Activated CD8-positive, alpha-beta memory T cell treated with anti-CD3 and anti-CD28 coated beads for 1 hour (primary cell): ENCODE measurements at places on chromosomes 5 and 9.

DNA sequence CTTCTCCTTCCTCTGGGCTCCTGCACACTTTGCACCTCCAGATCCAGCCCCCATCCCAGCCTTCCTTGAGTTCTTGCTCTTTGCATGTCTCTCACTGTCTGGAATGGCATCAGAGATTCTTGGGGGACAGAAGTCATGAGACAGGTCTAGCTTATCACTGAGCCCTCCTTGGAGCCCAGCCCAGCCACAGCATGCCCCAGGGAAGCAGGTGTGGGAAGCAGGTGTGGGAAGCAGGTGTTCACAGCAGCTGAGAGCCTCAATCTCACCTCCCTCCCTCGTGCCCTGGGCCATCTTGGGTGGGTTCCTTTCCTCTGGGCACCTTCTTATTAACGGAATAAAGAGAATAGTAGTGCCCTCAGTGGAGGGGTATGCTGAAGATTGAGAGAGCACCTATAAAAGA is 27.2 kb downstream of the SLC6A7 start:
- DNase-seq = no peak

GRCh38 chr9:71326360-71326759 is 204.9 kb upstream of the TRPM3 start:
- DNase-seq = no peak

DNA sequence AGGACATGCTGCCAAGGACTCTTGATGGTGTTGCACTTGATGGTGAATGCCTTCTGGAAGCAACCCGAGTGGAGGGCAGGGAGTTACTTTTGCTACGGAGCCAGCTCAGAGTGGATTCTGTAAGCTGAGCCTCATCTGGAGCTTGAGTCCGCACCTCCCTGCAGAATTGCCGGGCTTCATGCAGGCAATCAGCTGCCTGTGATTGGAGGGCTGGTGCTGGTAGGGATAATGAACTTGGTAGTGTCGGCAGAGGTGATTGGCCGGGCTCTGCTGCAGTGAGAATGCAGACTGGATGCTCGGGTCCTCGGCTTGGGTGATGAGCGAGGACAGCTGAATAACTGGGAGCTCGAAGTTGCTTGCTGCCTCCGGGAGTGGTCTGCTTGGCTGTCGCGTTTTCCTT is 23.1 kb downstream of the SLC25A25 start:
- DNase-seq = no peak

- DNase-seq = no peak
These were observed 74.7 kb upstream of the SPTLC1 start for GRCh38 chr9:92189782-92190535.

DNA sequence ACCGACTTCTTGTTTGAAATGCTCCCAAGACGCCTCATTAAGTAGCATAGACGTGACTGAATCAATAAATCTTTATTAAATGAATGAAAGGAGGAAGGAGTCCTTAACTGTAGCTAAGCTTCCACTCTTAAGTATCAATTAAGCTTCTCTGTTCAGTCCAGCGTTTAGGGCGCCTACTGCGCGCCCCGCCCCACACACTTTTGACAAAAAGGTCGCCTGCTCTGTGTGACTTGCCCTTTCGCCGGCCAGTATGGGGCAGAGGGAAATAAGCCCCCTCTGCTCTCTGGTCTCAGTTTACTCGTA is 662 bp upstream of the DOLPP1 start:
- DNase-seq = no peak

DNA sequence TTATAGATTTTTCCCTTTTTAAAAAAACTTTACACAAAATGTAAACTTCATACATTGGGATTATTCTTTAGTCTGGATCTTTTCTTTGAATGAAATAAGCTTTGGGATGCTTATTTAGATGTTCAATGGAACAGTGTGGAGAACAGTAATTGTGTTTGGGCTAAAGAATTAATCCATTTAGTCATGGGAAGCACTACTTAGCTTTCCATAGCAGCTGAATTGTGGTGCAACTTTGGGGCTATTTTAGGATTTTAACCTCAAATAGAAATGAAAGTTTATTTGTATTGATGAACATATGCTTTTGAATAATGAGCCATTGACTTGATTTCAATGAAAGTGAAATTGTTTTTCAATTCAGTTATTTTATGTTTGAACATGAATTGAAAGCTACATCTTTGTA is 72.4 kb downstream of the ZCCHC7 start:
- no peak for DNase-seq

- peak; percentile 58 for DNase-seq
These were observed 36.7 kb upstream of the ARRDC3 start for GRCh38 chr5:91419571-91420537.

GRCh38 chr5:67170767-67171166 is 25.8 kb downstream of the CD180 start:
- no peak for DNase-seq

DNA sequence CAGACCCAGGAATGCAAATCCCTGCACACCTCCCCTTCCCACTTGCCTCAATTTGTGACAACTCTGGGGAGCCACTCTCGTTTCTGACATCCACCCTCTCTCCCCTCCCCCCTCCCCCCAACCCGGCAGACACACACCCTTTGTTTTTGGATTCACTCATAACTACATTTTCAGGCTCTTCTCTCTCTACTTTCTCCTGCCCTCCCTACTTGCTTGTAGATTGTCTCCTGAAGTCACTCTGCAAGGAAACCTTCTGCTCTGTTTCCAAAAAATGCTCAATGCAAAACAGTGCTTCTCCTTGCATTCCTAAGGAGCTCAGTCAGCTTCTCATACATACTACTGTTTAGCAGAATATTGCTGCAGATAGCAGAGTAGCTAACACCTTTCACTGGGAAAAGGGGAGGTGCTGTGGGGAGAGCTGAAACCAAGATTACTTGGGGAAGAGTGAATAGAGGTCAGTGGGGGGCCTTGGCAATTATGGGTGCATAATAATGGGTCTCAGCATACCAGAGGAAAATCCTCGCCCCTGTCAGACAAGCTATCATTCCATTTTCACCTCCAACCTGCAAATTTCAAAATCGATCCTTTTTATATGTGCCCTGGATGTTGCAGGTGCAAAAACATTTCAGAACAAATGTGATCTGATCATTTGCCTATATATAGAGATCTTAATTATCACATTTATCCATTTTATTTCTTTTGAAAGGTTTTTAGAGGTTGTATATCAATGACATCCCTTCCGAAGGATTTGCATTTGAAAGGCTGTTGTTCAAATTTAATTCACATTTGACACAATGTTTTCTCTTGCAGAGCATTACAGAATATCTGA is 1860.7 kb upstream of the WWC1 start:
- no peak for DNase-seq

DNA sequence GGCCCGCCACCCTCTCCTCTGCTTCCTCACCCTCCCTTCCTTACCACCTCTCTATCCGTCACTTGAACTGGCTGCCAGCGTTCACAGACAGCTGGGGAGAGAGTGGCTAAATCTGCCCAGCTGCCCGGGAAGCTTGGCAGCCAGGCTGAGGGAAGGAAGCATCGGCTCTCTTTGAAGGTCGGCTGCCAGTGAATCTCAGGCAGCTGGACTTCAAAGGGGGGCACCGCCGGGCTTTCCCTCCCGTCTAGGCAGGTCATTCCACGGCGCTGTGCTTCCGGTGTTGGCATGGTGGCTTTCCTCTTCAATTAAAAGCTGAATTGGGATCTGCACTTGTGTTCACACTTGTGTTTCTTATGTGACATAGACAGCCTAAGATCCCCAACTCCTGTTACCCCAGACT is 174.0 kb downstream of the GDNF start:
- no peak for DNase-seq

DNA sequence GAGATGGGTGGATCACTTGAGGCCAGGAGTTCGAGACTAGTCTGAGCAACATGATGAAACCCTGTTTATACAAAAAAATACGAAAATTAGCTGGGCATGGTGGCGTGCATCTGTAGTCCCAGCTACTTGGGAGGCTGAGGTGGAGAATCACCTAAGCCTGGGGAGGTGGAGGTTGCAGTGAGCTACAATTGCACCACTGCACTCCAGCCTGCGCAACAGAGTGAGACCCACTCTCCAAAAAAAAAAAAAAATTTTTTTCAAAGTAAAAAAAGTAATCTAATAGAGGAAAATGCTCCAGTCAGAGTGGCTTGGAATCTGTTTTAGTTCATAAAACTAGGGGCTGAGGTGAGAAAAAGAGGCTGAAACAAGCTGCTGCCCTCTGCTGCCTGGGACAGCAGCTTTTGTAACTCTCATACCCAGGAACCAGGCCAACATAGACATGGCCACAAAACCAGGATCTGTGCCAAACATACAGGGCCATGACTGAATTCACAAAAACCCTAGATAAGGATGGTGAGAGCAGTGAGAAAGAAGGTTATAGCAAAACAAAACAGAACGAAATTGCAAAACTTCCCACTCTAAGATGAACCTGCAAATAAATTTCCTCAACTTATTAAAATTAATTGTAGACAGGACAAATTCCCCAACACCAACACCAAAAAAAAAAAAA is 13.1 kb upstream of the DCAF12 start:
- DNase-seq = no peak

- no peak for DNase-seq
These were observed 13.3 kb upstream of the LPCAT1 start for GRCh38 chr5:1536871-1537602.

DNA sequence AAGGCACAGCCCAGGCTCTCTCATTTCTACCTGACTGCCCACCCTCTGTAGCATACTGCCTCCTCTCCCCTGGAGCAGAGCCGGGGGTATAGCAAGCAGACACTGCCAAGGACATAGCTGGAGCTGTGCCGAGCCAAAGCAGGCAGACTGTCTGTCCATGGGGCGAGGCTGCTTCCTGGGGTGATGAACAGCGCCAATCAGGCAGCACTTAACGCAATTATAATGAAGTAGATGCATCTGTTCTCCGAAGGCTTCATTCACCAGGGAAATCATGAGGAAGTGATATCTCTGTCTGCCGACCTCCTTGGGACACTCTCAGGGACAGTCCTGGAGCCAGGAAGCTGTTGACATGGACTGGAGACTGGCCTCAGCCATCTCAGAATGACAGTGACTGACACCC is 230.7 kb downstream of the ASTN2 start:
- no peak for DNase-seq

DNA sequence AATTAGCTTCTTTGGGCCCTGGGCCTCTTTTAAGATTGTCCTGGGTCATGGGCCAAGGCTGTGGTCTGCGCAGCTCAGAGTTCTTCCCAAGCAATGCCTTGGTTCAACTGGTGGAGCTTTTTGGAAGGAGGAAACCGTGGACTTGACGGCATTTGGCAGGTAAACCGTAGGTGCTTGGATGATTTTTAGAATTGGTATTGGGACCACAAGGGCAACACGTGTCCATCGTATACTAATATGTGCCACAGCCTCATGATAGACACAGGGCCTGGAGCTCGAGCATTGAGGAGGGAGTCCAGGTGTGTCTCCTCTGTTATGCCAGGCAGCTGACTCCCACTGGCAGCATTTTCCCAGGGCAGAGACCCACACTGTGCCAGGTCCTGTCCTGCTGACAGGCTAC is 120.9 kb upstream of the PITX1 start:
- DNase-seq = no peak

- DNase-seq = no peak
These were observed 1703.8 kb downstream of the MAT2B start for GRCh38 chr5:165209101-165209727.

DNA sequence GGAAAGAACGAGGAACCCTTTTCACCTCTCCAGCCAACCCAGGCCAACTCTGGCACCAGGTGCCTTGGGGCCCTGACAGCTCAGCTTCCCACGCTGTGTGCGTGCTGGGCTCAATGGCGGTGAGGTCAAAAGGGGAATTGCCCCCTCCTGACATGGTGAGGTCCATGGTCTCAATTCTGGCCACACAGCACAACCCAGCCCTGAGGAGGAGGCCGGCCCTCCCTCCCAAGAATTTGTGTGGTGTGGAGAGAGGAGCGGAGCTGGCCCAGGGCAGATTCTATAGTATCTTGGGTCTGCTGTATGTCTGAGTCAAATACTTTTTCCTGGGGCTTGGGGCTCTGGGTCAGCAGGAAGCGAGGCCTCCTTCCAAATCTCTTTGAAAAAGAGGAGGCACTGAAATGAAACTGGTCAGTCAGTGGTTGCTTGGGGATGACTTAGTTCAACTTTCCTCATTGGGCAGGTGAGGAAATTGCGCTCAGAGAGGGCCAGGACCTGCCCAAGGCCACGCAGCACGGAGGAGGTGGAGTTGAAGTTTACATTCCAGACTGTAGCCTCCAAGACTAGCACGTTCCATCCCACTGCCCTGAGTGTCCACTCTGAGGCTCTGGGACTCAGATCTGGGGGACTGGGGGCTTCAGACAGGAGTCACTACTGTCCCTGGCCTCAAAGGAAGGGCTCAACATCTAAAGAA is 15.6 kb downstream of the COL27A1 start:
- no peak for DNase-seq

DNA sequence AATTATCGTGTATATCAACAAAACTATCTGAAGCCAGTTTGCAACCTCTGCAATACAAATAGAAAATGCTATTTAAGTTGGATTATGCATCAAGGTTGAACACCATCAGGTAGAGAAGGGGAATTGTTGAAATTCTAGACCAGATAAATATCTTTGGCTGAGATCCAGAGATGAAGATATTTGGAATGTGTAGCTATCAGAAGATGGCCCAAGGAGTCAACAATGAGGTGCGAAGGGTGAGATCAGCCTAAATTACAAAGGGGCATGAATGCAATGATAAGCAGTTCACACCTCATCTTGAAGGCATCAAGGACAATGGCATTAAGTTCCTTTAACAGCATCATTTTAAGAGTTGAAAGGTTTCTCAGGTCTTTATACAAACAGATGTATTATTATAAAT is 572.1 kb upstream of the DMAC1 start:
- no peak for DNase-seq

DNA sequence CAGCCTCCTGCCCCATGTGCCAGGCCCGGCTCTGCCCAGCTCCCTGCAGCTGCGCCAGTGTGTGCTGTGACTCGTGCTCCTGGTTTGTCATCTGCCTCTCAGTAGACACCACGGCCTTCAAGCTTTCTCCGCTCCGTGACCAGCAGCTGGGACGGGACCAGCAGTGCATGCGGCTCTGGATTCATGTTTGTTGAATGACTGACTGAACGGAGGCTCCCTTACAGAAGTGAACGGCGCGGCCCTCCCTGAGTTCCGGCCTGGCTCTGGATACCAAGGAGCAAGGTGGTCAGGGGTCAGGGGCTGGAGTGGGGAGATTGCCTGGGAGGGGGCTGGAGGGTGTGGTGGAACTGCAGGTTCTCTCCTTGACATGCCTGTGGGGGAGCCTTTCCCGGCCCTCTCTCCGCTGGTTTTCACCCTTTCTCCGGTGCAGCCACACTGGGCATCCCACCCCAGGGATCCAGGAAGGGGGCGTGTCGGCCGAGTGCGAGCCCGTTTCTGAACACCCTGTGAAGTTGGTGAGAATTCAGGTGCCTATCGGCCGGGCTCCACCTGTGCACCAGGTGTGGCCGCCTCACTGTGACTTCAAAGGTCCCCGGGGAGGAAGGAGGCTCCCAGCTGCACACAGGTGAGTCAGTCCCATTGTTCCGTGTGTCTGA is 11.1 kb upstream of the CEP72 start:
- no peak for DNase-seq

DNA sequence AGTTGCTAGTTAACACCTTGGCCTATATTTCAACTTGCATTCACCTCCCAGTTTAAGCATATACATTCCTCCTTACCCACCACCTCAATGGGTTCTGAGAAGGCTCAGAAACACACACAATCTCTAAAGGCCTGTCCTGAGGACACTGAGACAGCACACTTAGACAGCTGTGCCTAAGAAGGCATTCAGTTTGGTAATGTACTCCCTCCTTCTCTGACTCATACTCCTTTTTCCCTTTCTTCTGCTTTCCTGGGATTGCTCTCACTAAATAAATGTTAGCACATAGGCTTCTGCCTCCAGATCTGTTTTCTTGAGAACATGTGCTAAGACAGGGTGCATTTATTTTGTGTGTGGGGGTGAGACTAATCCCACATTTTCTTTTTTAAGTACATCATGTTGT is 456.8 kb upstream of the CDH6 start:
- DNase-seq = no peak
